ENCODE measurements at places on chromosomes 5 and 9.

DNA sequence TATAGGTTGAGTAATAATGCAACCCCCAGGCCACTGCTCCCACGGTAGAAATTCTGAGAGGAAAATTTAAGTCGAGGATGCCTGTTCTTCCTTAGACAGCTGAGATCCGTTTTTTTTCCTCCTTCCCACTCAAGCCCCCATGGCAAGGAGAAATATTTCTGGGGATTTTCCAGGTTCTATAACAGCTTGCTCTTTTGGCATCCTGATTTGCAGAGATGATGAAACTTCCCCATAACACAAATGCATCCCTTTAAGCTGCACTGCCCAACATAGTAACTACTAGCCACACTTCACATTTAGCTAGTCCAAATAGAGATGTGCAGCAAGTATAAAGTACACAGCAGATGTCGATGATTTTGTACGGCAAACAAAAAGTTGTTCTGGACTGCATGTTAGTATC lies 32.5 kb upstream of the GNA14 start:
- no peak for DNase-seq

DNA sequence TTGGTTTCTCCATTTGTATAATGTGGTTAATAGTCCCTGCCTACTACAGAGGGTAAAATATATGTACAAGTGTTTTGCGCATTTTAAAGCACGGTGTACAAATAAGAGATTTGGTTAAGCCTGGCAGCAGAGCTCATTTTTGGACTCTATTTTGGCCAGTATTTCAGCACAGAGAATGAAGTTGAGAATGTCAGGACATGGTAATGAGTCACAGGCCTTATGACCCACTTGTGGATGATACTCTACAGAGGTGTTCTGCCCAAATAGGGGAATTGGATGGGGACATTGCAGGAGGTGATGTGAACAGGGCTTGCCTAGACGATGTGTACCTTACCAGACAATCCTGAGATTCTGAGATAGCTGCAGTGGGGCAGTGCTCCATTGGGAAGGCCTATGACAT lies 50.6 kb downstream of the MELK start:
- no peak for DNase-seq

GRCh38 chr9:124409410-124409809 lies 5.8 kb downstream of the PSMB7 start:
- DNase-seq: no peak

GRCh38 chr5:77852514-77853352 lies 76.6 kb upstream of the TBCA start:
- DNase-seq: peak; percentile 64

GRCh38 chr9:37997636-37998374 lies 71.2 kb downstream of the SHB start:
- DNase-seq: no peak

DNA sequence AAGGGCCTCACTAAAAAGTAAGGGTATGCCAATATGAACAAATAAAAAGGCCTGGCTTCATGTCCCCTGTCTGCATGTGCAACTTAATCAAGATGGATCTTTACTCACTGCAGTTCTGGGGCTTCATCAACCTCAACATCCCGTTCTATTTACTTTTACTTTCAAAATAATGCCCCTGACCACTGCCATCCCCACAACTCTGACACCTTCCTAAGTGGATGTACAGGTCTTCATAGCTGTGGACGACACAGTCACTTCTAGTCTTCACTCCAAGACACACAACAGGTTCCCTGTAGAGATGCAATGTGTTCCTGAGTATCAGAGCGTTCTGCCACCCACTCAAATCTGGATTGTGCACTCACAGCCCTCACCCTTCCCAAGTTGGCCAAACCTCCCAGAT lies 136.1 kb downstream of the ENC1 start:
- no peak for DNase-seq

- DNase-seq: no peak
Observed at GRCh38 chr5:81230416-81230815, 2.7 kb upstream of the CKMT2 start.

DNA sequence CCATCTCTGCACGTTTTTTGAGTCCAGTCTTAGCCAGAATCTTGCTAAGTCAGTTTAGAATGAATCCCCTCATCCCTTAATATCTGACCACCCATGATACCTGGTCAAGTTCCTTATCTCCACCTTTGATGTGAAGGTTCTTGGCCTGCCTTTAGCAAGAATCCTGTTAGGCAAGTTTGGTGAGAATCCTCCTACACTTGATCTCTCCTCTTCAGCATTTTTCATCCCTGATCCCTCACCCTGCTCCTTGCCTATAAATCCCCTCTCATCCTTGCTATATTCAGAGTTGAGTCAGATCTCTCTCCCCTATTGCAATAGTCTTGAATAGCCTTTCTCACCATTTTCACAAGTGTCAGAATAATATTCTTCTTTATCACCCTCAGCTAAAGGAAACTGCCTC lies 31.0 kb downstream of the SMIM23 start:
- DNase-seq: no peak

GRCh38 chr9:20112205-20112783 lies 323.5 kb upstream of the SLC24A2 start:
- no peak for DNase-seq

- no peak for DNase-seq
Observed at GRCh38 chr5:113299591-113299990, 135.2 kb downstream of the TSSK1B start.

DNA sequence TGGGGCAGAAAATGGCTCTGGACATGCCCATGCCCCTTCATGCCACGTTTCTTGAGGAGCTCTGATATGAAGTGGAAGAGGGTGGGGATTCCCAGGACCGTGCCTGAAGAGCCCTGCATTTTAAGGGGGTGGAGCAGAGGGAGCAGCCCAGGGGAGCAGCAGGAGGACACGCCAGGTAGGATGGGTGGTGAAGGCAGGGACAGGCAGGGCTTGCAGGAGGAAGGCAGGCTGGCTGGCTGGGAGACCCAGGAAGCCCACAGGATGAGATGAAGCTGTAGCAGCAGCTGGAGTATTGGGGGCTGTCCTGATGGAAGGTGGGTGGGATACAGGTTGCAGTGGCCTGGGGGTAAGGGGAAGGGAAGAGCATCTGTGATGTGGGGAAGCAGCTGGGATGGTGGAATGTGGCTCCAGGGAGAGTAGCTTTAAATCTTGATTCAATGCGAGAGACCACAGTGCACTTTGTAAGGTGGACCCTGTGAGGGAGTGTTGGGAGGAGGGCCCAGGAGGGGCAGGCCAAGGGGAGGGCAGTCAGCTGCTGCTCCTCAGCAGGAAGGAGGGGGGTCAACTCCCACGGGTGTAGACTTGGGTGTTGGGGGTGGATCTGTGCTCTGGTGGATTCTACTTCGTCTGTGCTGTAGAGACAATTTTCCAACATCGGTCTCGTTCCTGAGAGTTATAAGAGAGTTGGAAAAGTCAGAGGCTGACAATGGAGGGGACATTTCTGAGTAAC lies 242.6 kb upstream of the IRX4 start:
- no peak for DNase-seq

GRCh38 chr5:72182686-72183085 lies 75.4 kb downstream of the MAP1B start:
- DNase-seq: no peak

GRCh38 chr5:135709208-135709575 lies 125.3 kb upstream of the SLC25A48 start:
- DNase-seq: no peak

GRCh38 chr5:115551415-115551814 lies 6.8 kb upstream of the FEM1C start:
- no peak for DNase-seq

DNA sequence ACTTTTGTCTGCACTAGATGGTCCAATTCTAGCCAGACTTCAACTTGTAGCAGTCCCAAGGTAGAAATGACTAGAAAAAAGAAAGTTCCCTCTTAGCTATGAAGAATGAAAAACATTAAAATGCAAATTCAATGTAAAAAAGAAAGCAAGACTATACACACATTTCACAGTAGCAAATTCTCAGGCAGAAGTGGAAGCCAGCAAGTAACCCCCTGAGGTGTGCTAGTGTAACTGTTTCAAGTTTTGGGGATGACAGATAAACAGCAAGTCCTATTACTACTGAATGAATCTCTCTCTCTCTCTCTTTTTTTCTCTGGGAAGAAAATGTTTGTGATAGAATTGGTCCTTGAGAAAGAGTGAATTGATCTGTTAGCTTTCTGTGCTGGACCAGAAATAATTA lies 185.6 kb downstream of the EFNA5 start:
- no peak for DNase-seq

DNA sequence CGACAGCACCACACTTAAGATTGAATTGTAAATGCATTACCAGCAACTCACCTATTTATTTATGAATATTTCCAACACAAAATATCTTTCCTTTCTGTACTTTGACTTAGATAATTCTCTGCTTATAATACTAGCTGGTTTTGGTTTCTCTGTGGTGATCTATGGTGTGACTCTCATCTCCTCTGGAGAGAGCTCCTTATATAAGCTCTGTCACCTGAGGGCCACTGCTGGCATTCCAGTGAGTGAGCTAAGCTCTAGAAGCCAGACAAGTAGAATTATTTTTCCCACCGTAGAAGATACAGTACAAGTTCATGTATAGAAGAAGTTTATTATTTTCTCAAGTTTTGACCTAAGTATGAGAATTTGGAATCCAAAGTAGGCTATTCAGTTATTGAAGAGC lies 111.5 kb downstream of the CDC42SE2 start:
- DNase-seq: no peak

- DNase-seq: no peak
Observed at GRCh38 chr9:9352877-9353481, 1259.8 kb downstream of the PTPRD start.

DNA sequence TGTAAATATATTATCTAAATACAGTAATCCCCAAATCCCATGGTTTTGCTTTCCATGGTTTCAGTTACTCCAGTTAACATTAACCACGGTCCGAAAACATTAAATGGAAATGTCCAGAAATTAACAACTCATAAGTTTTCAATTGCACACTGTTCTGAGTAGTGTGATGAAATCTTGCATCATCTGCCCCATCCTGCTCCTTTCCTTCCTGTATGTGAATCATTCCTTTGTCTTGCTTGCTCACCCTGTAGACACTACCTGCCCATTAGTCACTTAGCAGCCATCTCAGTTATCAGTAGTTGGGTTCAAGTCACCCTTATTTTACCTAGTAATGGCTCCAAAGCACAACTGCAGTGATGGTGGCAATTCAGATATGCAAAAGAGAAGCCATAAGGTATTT lies 1568.5 kb upstream of the WWC1 start:
- no peak for DNase-seq

DNA sequence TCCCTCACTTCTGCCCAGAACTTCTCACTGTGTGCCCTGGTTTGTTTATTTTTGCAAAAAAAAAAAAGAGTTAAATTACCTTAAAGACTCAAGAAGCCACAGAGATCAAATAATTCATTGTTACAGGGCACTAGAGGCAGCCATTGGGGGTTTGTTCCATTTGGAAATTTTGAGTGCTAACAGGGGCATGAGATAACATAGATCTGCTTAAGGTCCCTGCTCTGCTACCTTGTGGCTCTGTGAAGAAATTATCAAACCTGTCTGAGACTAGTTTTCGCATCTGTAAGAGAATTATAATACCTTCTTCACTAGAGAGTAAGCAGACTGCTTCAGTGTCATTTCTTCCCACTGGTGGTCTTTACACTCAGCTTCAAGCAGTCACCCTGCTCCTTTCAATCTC lies 394 bp downstream of the TLR4 start:
- DNase-seq: no peak

DNA sequence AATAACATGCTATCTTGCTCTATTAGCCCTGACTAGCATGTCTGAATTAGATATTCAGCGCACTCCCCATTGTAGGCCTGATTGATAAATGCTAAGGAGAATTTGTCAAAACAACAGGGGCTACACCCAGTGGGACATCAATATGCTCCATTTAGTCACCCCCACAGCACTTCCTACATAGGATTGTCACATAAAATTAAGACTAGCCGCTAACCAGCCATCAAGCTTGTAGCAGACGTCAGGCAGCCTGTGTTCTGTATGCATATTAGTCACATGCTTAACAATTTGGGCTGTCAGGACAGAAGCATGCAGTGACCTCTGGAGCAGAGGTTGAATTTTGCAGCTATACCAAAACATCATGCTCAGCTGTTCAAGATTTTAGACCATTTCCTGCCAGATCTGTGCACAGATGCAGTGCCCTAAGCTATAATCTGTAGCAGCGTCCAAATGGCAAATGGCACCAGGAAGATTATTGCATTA lies 197.4 kb upstream of the ISL1 start:
- no peak for DNase-seq

DNA sequence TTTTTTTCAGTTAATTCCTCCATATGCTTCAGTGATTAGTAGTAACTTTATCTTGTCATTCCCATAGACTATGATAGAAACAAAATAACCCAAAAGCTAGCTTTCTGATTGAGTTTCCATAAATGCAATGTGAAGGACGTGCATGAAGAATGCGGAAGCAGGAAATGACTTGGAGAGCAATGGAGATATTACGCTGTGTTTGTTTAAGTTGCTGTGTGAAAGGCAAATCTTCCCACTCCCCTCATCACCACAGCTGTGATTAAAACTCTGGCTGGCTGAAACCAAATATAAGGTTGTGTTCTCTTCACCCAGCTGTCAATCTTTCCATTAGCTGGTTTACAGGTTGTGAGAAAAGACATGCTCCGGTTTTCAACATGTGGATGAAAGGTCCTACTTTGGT lies 83.9 kb downstream of the NR2F1-AS1 start:
- no peak for DNase-seq

DNA sequence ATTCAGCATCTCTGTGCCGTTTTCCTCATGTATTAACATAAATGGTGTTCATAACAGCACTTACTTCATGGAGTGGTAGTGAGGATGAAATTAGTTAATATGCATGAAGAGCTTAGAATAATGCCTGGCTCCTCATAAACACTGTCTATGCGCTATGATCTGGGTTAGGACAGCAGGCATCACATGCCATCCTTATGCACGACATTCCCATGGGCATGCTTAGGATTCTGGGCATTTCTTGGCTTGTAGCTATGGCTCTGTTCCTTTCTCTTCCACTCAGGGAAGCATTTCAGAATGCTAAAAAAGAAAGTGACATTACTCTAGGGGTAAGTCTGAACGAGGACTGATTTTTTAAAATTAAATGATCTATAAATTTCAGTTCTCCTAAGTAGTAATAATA lies 349.8 kb downstream of the ARHGEF28 start:
- no peak for DNase-seq

GRCh38 chr9:105473221-105473620 lies 25.4 kb downstream of the FSD1L start:
- DNase-seq: no peak

DNA sequence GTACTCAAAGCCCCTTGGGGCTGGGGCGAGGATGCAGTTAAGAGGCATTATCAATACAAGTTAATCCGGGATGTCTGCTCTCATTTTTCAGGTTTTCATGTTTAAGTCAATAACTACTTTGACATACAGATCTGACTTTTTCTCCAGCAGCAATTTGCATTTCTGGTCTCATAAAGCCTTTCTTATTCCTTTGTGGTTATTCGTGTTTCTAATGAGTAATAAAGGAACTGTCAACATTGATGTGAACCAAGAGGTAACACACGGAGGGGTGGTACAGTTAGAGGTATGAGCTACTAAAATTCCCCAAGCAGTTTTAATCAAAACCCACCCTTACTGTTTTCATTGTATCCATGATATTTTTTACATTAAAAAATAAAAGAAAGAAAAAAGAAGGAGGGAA lies 138.0 kb upstream of the NFIB start:
- DNase-seq: no peak

- DNase-seq: no peak
Observed at GRCh38 chr9:8284884-8285283, 485.3 kb upstream of the DMAC1 start.

GRCh38 chr5:4078544-4078943 lies 482.9 kb downstream of the IRX1 start:
- DNase-seq: no peak

GRCh38 chr5:56683281-56683680 lies 132.1 kb upstream of the MAP3K1 start:
- no peak for DNase-seq

Data from GM18507 (cell line).